Activated T-helper 2 cell treated with anti-CD3 and anti-CD28 coated beads, Interferon-gamma antibody, Interleukin-2, Interleukin-4, amounts not matched to agents 10 μg/mL and 5 μg/mL and 100 μg/mL, durations not matched to agents 14 hours and 24 hours and 36 hours (primary cell): ENCODE measurements at places on chromosomes 2 and 18. TPM values are rescaled to one million over a fixed set of nuclear protein-coding genes. Genes with fewer than 3 reads are reported as not detected.
A peak's percentile ranks its signal among the peaks of the same experiment; 100 is the strongest.

DNA sequence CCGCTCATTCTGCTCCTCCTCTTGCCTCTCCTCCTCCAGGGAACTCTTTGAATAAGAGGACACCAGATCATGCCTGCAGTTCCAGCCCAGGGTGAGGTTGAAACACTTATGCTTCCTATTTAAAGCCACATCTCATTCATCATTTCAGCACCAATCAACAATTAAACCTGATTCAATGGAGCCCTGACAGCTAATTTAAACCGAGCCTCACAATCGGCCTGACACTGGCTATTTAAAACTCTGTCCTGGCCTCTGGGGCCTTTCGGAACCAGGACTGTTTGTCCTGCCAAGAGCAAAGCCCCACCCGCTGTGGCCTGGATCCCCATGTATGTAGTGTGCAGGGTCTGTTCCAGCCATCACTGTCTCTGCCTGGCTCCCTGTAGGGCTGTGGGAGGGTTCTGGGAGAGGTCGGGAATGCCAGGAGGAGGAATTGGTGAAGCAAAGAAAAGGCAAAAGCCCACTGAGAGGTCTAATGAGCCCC lies 97.4 kb downstream of the MCFD2 start:
- peaks cover 11% of the 10 kb centered on the region for H3K27me3 ChIP-seq
- no peaks in the 10 kb centered on the region for H3K36me3 ChIP-seq
- H3K4me3 ChIP-seq = no peak overlapping the region
- peaks cover 1% of the 10 kb centered on the region for H3K4me1 ChIP-seq

GRCh38 chr2:235558572-235558971 lies 64.7 kb downstream of the AGAP1 start:
- no peak overlapping the region for H3K27ac ChIP-seq
- no peaks in the 10 kb centered on the region for H3K36me3 ChIP-seq
- no peak overlapping the region for H3K4me3 ChIP-seq
- H3K27me3 ChIP-seq = no peaks in the 10 kb centered on the region
- no peak for DNase-seq

Gene ASXL3
- total RNA-seq = not detected in 2 replicates

GRCh38 chr2:154324601-154325000 lies 373.9 kb upstream of the KCNJ3 start:
- H3K4me1 ChIP-seq = no peaks in the 10 kb centered on the region
- no peak overlapping the region for H3K27ac ChIP-seq
- no peaks in the 10 kb centered on the region for H3K27me3 ChIP-seq
- no peak for DNase-seq
- H3K36me3 ChIP-seq = no peaks in the 10 kb centered on the region

GRCh38 chr2:3349211-3349693 lies 28.4 kb downstream of the EIPR1 start:
- H3K27ac ChIP-seq = no peak overlapping the region
- H3K4me1 ChIP-seq = no peaks in the 10 kb centered on the region
- H3K4me3 ChIP-seq = no peak overlapping the region
- no peak for DNase-seq

Gene MYCN
- total RNA-seq = not detected in 2 replicates

- peaks cover 2% of the 10 kb centered on the region for H3K4me1 ChIP-seq
- H3K27ac ChIP-seq = no peak overlapping the region
- no peak overlapping the region for H3K4me3 ChIP-seq
- H3K27me3 ChIP-seq = no peaks in the 10 kb centered on the region
- no peak for DNase-seq
Observed at GRCh38 chr2:114185501-114185900, 256.9 kb upstream of the DPP10 start.

- peaks cover 33% of the 10 kb centered on the region for H3K4me1 ChIP-seq
- no peak for DNase-seq
- peaks cover 7% of the 10 kb centered on the region for H3K36me3 ChIP-seq
- peak overlapping the region; percentile 82 for H3K27ac ChIP-seq
- H3K27me3 ChIP-seq = no peaks in the 10 kb centered on the region
- H3K4me3 ChIP-seq = peak overlapping the region; percentile 95
Observed at GRCh38 chr2:84458551-84459017, 496 bp downstream of the SUCLG1 start.

GRCh38 chr18:37391698-37392548 lies 173.7 kb downstream of the CELF4 start:
- H3K36me3 ChIP-seq = no peaks in the 10 kb centered on the region
- peaks cover 24% of the 10 kb centered on the region for H3K27me3 ChIP-seq
- H3K4me3 ChIP-seq = no peak overlapping the region
- H3K4me1 ChIP-seq = no peaks in the 10 kb centered on the region
- H3K27ac ChIP-seq = no peak overlapping the region
- DNase-seq = no peak

Gene SERPINB8
- 19.0 and 21.0 TPM in 2 replicates for total RNA-seq

Gene TMEM131
- total RNA-seq = 39.3 and 39.9 TPM in 2 replicates

Gene LIMS3
- not detected in 2 replicates for total RNA-seq

- no peaks in the 10 kb centered on the region for H3K36me3 ChIP-seq
- no peak for DNase-seq
- no peak overlapping the region for H3K4me3 ChIP-seq
- no peak overlapping the region for H3K27ac ChIP-seq
Observed at GRCh38 chr2:64860276-64860885, 128.8 kb upstream of the SLC1A4 start.

Gene GRB14
- total RNA-seq = not detected in 2 replicates

DNA sequence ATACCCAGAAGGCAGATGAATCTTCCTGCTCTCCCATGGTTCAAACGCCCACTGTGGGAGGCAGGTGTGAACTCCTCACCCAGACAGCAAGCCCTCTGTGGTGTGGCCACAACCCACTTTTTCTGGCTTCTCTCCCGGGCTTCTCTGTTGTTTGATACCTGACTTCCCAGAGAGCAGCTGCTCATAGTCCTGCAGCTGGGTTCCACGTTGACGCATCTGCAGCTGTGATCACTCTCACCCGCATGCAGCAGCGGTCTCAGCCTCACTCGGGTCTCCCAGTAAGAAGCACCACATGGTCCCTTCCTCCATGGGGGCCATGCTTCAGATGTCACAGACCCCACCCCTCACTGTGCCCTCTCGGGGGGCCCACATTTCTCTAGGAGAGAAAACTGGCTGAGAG lies 3.5 kb downstream of the ASPRV1 start:
- peaks cover 28% of the 10 kb centered on the region for H3K27me3 ChIP-seq
- H3K4me1 ChIP-seq = peaks cover under 1% of the 10 kb centered on the region
- no peak overlapping the region for H3K27ac ChIP-seq
- H3K36me3 ChIP-seq = no peaks in the 10 kb centered on the region

GRCh38 chr18:73462092-73462491 lies 594.3 kb upstream of the NETO1 start:
- H3K4me1 ChIP-seq = no peaks in the 10 kb centered on the region
- H3K27ac ChIP-seq = no peak overlapping the region
- DNase-seq = no peak

- H3K27ac ChIP-seq = no peak overlapping the region
- H3K4me3 ChIP-seq = no peak overlapping the region
- no peak for DNase-seq
- H3K4me1 ChIP-seq = no peaks in the 10 kb centered on the region
- H3K36me3 ChIP-seq = no peaks in the 10 kb centered on the region
- peaks cover 49% of the 10 kb centered on the region for H3K27me3 ChIP-seq
Observed at GRCh38 chr2:26691161-26691560, 1.4 kb upstream of the KCNK3 start.

GRCh38 chr2:97785818-97786217 lies 72.4 kb downstream of the ZAP70 start:
- H3K4me3 ChIP-seq = no peak overlapping the region
- H3K27me3 ChIP-seq = no peaks in the 10 kb centered on the region
- no peak for DNase-seq
- peaks cover 7% of the 10 kb centered on the region for H3K36me3 ChIP-seq

GRCh38 chr2:47720559-47720958 lies 62.4 kb upstream of the MSH6 start:
- DNase-seq = no peak
- H3K27me3 ChIP-seq = no peaks in the 10 kb centered on the region
- no peak overlapping the region for H3K27ac ChIP-seq
- no peaks in the 10 kb centered on the region for H3K36me3 ChIP-seq

Gene RAB6C
- total RNA-seq = not detected in 2 replicates

Gene DLX2
- total RNA-seq = 0.14 TPM in 1 of 2 replicates, not detected in the other

DNA sequence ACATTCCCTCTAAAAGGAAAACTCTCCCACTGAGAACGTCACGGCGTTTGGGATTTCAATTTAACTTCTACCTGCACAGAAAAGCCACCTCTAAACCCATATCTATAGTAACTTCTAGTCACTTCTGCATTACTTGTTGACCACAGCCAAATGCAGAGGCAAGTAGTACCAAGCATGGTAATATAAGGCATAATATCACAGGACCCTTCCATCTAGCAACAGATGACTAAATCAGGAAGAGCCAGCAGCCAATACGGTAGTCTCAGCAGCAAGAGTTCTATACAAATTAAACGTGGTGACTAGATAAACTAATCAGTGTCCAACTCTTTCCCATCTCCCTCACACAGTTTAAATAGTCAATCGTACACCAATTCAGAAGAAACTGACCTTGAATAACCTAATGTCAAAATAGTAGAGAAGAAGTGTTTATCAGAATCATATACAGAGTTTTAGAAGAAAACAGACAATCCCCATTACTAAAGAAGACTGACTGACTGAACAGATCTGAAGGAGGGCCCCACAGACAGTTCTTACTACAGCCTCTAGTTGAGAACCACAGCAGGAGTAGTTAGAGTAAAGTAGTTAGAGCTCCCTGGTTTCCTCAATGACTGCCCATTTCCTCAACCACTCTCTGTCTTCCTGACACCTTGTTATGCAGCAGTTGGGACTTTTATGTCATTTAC lies 30.0 kb downstream of the MEMO1 start:
- no peaks in the 10 kb centered on the region for H3K27me3 ChIP-seq
- peak overlapping the region; percentile 52 for H3K27ac ChIP-seq
- peaks cover 20% of the 10 kb centered on the region for H3K4me1 ChIP-seq
- DNase-seq = no peak
- H3K4me3 ChIP-seq = no peak overlapping the region
- peaks cover 19% of the 10 kb centered on the region for H3K36me3 ChIP-seq

GRCh38 chr18:70382017-70382416 lies 93.2 kb downstream of the SOCS6 start:
- H3K27me3 ChIP-seq = no peaks in the 10 kb centered on the region
- H3K36me3 ChIP-seq = no peaks in the 10 kb centered on the region
- H3K4me1 ChIP-seq = peaks cover 2% of the 10 kb centered on the region
- no peak overlapping the region for H3K4me3 ChIP-seq

DNA sequence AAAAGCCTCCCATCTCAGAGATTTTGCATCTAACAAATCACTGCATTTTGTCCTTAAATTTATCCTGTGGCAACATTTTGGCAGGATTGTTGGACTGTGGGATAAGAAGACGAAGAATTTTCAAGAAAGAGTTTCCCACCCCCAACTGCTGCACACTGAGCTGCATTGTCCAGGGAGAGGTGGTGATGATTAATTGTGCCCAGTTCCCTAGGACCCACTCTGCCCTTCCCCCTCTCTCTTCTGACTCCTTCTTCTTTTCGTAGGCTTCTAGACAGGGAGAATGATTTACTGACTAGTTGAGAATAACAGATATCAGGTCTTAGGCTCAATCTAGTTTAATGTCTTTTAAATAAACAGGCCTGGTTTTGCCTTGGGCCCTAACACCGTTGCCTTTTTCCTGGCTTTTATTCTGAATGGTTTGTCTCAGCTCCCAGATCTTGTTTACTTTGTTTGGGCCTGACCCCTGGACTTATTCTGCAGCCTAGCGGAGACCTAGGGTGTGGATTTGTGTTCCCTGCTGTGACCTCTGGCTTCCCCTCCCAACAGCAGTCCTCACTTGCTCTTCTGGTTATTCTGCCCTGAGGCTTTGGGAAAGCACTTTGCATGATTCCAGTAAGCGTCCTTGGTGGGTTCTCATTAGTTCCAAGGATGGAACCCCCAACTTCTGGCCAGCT lies 233.3 kb downstream of the INSIG2 start:
- H3K27ac ChIP-seq = no peak overlapping the region
- no peak for DNase-seq
- no peaks in the 10 kb centered on the region for H3K4me1 ChIP-seq
- H3K36me3 ChIP-seq = no peaks in the 10 kb centered on the region

- DNase-seq = no peak
- H3K36me3 ChIP-seq = peaks cover 57% of the 10 kb centered on the region
- H3K27ac ChIP-seq = no peak overlapping the region
- H3K4me1 ChIP-seq = no peaks in the 10 kb centered on the region
- no peak overlapping the region for H3K4me3 ChIP-seq
Observed at GRCh38 chr2:15348636-15349035, 212.5 kb downstream of the NBAS start.

- DNase-seq = no peak
- H3K4me3 ChIP-seq = peak overlapping the region; percentile 8
- H3K4me1 ChIP-seq = peaks cover 53% of the 10 kb centered on the region
Observed at GRCh38 chr2:152415231-152415642, 80.3 kb downstream of the FMNL2 start.

Gene TMEFF2
- not detected in 2 replicates for total RNA-seq

DNA sequence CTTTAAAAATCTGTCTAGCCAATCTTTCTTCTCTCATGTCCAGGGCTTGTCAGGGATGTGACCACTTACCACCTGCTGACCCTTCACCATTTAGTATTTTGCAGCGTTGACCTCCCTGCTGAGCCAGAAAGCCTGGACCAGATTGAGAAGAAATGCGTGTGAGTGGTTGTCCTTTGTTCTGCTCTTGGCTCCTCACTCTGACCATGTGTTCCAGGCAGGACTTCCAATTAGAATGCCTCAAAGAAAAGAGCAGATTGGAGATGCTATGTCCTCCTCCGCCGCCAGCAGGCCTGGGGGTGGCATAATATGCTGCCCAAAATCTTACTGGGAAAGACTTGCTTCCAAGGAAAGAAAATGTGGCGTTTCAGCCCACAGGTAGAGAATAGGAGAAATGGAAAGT lies 894.1 kb downstream of the SLC4A3 start:
- H3K36me3 ChIP-seq = no peaks in the 10 kb centered on the region
- no peak overlapping the region for H3K4me3 ChIP-seq
- H3K4me1 ChIP-seq = no peaks in the 10 kb centered on the region
- no peaks in the 10 kb centered on the region for H3K27me3 ChIP-seq
- DNase-seq = no peak

GRCh38 chr2:97759727-97760407 lies 46.5 kb downstream of the ZAP70 start:
- no peak for DNase-seq
- H3K4me1 ChIP-seq = peaks cover 34% of the 10 kb centered on the region
- H3K27ac ChIP-seq = peak overlapping the region; percentile 39
- no peak overlapping the region for H3K4me3 ChIP-seq
- peaks cover 53% of the 10 kb centered on the region for H3K36me3 ChIP-seq
- H3K27me3 ChIP-seq = no peaks in the 10 kb centered on the region

DNA sequence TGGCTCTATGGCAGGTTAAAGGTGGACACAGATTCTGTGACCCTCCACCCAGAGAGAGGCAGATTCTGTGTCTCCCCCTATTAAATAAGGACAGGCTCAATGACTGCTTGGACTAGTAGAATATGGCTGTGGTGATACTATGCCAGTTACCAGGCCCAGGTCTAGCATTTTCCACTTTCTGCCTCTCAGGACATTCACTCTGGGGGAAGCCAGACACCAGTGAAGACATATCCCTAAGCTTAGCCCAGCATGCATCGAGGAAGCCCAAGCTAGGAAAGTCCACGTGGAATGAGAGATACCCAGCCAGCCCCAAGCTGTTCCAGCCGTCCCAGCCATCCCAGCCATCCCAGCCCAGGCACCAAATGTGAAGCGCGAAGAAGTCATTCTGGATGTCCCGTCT lies 40.3 kb downstream of the ST6GAL2 start:
- no peaks in the 10 kb centered on the region for H3K27me3 ChIP-seq
- no peak overlapping the region for H3K27ac ChIP-seq
- H3K36me3 ChIP-seq = no peaks in the 10 kb centered on the region
- H3K4me1 ChIP-seq = no peaks in the 10 kb centered on the region
- DNase-seq = no peak
